Hematopoietic multipotent progenitor cell treated with erythropoietin and hydrocortisone succinate and interleukin-3 and kit ligand, for 15 days (in vitro differentiated cells): ENCODE measurements at places on chromosomes 2 and 18.

DNA sequence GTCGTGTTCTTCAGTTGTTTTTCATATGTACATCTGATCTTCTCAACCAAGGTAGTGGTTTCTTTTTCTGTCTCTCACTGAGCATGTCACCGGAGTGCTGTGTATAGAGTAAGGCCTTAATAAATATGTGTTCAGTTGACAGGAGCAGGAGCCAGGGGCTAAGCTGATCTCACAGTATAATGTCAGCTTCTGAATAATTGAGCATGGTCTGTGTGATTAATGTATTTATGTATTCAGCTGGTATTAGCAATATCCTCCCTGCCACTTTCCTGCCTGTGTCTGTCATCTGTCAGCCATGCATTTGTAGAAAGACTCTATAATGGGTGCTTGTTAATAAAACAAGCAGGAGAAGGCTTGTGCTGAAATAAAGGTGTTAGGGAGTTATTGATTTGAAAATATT, 198.9 kb downstream of the ADCYAP1 start:
- DNase-seq: no peak

- no peak for DNase-seq
Measured at GRCh38 chr2:54482715-54483114, 26.6 kb downstream of the SPTBN1 start.

DNA sequence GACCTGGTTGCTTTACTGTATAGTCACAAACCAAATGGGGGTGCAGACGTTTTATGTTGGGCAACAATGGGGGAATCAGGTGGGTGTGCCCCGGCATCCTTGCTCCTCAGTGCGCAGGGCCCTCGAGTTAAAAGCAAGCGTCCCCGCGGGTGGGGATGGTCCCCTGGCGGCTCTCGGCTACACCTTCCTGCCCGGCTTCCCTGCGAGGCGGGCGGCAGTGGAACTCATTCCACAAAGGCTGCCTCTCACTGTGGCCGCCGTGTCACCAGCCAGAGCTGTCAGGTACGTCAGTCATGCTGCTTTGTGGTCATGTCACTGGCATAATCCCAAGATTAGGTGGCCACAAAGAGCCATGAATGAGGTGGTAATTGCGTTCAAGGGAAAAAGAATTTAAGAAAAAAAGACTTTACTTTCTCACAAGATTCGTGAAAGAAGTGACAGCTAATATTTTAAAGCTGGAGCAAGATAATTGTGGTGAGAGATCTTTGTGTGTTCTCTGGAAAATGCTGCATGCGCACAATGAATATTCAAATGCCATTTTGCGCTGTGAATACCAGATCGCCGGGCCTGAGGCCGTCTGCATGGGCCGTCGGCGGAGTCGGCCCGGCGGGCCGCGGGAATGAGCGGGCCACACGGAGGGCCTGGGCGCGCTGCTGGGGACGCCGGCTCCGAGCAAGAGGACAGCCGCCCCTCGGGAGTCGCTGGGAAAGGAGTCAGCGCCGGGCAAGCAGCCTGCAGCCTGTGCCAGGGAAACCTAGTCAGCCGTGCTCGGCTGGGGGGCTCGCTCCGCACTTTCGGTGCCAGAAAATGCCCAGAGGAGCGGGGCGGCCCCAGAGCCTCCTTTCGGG, 82.3 kb upstream of the LDLRAD4 start:
- no peak for DNase-seq

DNA sequence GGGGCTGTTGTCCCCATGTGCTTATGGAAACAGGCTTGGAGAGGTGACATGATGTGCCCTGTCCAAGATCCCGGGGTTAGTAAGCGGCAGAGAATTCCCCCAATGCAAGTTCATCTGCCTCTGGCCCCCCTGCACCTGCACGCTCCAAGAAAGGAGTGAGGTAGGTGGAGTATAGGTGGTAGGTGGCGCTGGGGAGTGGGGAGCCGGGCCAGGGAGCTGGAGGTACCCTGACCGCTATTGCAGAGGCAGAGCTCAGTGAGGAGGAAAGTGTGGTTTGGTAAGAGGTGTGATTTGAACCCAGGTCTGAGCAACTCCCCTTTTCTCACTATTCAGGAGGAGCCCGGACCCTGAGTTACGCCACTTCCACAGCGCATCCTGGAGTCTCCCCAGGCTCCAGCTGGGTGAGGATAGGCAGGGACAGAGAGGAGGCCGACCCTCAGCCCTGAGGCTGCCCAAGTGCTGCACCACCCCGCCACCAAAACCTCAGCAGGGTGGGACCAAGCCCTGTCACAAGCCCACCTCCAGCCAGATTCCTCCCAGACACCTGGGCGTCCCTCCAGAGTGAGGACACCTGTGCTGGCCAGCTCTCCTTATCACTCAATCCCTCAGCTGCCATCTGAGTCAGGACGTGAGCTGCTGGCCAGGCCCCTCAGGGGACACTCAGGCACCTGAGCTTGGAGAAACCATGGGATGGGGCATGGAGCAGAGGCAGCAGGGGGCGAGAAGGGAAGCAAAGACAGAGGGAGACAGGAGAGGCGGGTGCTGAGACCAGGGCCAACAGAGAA, 5.6 kb downstream of the HAAO start:
- DNase-seq: no peak

GRCh38 chr2:147355706-147356105, 489.1 kb upstream of the ACVR2A start:
- DNase-seq: no peak

- DNase-seq: no peak
Measured at GRCh38 chr2:220877897-220878296, 694.2 kb downstream of the EPHA4 start.

GRCh38 chr2:240894006-240894405, 1.9 kb downstream of the MAB21L4 start:
- no peak for DNase-seq

GRCh38 chr2:62156861-62157496, 38.9 kb upstream of the B3GNT2 start:
- no peak for DNase-seq

DNA sequence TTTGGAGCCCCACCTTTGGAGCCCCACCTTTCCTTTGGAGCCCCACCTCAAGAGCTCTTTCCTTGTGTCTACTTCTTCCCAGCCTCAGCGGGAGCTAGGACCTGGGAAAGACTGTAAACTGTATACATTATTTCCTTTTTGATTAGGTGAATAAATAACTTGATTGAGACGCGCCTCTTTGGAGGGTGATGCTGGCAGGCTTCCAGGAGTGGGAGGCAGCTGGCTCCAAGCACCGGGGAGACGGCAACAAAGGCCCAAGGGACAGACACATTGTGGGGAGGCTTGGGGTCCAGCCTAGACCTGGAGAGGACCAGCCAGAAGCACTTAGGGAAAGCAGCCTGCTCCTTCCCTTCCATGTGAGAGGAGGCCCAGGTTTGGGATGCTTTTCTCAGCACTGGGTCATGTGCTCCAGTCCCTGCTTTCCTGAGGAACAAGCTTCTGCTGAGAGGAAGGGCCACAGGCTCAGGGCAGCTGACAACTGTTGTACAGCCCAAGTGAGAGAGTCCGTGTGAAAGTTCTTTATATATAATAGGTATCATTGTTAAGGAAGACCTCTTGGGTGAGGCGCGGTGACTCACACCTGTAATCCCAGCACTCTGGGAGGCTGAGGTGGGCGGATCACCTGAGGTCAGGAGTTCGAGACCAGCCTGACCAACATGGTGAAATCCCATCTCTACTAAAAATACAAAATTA, 297.2 kb upstream of the SLC14A2 start:
- no peak for DNase-seq

DNA sequence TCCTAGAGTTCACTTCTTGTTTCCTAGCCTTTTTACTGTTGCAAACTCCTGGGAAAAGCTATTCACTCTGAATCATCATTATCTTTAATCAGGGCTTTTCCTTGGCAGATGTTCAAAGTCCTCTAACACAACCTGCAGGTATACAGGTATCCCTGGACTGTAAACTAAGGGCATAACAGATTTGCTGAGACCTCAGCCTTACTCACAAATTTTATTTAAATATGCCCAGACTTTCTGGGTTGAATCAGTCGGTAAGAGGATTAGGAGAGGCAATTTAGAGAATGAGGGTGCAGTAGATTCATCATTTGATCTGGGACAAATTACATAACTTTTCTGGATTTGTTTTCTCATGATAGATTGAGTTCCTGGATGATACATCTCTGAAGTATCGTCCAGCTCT, 217.8 kb upstream of the STON1 start:
- DNase-seq: no peak

DNA sequence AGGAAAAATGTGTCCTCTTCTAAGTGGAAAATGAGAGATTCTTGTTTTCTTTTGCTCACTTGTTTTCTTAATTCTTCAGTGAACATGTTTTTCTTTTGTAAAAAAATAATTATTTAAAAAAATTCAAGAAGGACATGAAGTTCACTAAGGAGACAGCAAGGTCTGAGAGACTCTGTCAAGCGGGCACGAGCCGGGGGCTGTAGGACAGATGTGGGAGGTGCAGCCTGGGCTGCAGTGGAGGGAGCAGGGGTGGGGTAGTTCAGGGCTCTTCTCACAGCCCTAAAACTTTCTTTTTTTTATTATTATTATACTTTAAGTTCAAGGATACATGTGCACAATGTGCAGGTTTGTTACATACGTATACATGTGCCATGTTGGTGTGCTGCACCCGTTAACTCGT, 4.3 kb upstream of the HDAC4 start:
- no peak for DNase-seq

DNA sequence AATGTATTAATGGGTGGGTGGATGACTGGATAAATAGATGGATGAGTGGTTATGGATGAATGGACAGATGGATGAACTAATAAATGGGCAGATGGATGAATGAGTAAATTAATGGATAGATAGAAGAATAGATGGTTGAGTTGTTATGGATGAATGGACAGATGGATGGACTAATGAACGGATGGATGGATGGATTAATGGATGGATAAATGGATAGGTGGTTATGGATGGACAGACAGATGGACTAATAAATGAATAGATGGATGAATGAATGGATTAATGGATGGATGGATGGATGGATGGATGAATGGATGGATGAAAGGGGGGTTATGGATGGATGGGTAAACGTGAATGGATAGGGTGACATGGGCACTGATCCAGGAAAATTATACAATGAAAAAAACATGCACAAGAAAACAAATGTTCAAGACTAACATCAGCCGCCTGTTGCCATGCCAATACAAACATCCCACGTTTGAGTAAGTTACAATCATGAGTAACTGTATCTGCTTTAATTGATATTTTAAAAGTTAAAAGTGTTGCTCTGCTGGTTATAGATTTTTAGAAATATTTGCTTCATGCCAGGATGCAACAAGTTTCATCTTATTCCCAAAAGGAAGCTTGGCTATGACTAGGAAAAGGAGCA, 20.8 kb downstream of the PXDN start:
- DNase-seq: no peak
